ENCODE measurements at places on chromosomes 2 and 18. TPM values are rescaled to one million over a fixed set of nuclear protein-coding genes. Genes with fewer than 3 reads are reported as not detected.

- no peak overlapping the region for H3K27ac ChIP-seq
- peaks cover 13% of the 10 kb centered on the region for H3K27me3 ChIP-seq
- no peaks in the 10 kb centered on the region for H3K36me3 ChIP-seq
- no peaks in the 10 kb centered on the region for H3K4me1 ChIP-seq
Observed at GRCh38 chr2:234795272-234795920, 156.4 kb upstream of the SH3BP4 start.

NGEF gene
- total RNA-seq = 4.2 TPM

DNA sequence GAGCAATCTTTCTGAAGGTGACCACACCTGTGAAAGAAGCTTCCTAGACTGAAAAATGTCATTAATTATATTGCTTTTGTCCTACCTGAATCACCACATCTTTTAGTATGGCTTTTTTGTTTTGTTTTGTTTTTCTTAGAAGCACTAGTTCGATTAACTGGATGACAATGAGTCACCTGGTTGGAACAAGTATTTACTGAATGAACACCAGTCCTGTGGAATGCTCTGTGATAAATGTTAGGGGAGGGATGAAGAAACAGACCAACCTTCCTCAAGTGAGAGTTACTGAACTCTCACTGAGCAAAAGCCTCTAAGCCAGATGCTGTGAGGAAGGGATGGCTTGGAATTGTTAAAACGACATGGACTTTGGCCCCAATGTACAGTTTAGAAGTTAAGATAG lies 26.8 kb upstream of the DCC start:
- no peak for DNase-seq
- H3K4me1 ChIP-seq = no peaks in the 10 kb centered on the region
- no peaks in the 10 kb centered on the region for H3K36me3 ChIP-seq
- no peaks in the 10 kb centered on the region for H3K27me3 ChIP-seq
- no peak overlapping the region for H3K27ac ChIP-seq

GRCh38 chr2:57878171-57878865 lies 168.3 kb upstream of the VRK2 start:
- H3K36me3 ChIP-seq = no peaks in the 10 kb centered on the region
- H3K4me3 ChIP-seq = no peak overlapping the region
- H3K4me1 ChIP-seq = no peaks in the 10 kb centered on the region

DNA sequence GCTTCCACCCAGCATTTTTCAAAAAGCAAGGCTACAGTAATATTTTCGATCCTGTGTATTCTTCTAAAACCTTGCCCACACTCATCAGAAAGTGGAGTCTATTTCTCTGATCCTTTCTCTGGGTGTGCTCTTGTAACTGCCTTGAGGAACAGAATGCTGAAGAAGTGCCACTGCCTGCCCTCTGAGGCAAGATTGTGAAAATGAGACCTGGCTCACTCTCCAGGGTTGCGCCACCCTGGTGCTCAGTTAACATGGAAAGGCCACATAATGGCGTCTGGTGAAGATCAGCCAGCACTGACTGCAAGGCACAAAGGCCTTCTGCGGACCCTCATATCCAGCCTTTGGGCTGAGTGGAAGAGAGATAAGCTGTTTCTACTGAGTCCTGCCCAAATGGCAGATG lies 11.2 kb upstream of the SH3RF3 start:
- H3K4me1 ChIP-seq = peaks cover 5% of the 10 kb centered on the region
- H3K27ac ChIP-seq = no peak overlapping the region
- H3K36me3 ChIP-seq = no peaks in the 10 kb centered on the region
- H3K27me3 ChIP-seq = peaks cover 3% of the 10 kb centered on the region

GRCh38 chr2:45119038-45119437 lies 109.8 kb upstream of the SIX2 start:
- no peaks in the 10 kb centered on the region for H3K27me3 ChIP-seq
- no peaks in the 10 kb centered on the region for H3K36me3 ChIP-seq
- H3K4me1 ChIP-seq = no peaks in the 10 kb centered on the region
- H3K27ac ChIP-seq = no peak overlapping the region
- H3K4me3 ChIP-seq = no peak overlapping the region

GCG gene
- not detected for total RNA-seq

- no peak overlapping the region for H3K4me3 ChIP-seq
- no peaks in the 10 kb centered on the region for H3K36me3 ChIP-seq
- H3K27me3 ChIP-seq = peaks cover 5% of the 10 kb centered on the region
- no peaks in the 10 kb centered on the region for H3K4me1 ChIP-seq
- no peak for DNase-seq
- H3K27ac ChIP-seq = no peak overlapping the region
Observed at GRCh38 chr2:216829533-216829932, 30.3 kb downstream of the TNP1 start.

GRCh38 chr2:124805060-124805459 lies 780.0 kb downstream of the CNTNAP5 start:
- no peaks in the 10 kb centered on the region for H3K27me3 ChIP-seq
- H3K36me3 ChIP-seq = no peaks in the 10 kb centered on the region
- DNase-seq = no peak
- H3K4me1 ChIP-seq = no peaks in the 10 kb centered on the region
- no peak overlapping the region for H3K4me3 ChIP-seq
- H3K27ac ChIP-seq = no peak overlapping the region

- H3K36me3 ChIP-seq = no peaks in the 10 kb centered on the region
- H3K27me3 ChIP-seq = no peaks in the 10 kb centered on the region
- H3K4me1 ChIP-seq = peaks cover 30% of the 10 kb centered on the region
- DNase-seq = peak; percentile 76
Observed at GRCh38 chr2:203683932-203684556, 22.4 kb upstream of the CD28 start.

GRCh38 chr2:128162266-128162665 lies 71.3 kb downstream of the UGGT1 start:
- no peaks in the 10 kb centered on the region for H3K27me3 ChIP-seq
- peaks cover 48% of the 10 kb centered on the region for H3K36me3 ChIP-seq
- H3K27ac ChIP-seq = no peak overlapping the region
- H3K4me3 ChIP-seq = no peak overlapping the region

DNA sequence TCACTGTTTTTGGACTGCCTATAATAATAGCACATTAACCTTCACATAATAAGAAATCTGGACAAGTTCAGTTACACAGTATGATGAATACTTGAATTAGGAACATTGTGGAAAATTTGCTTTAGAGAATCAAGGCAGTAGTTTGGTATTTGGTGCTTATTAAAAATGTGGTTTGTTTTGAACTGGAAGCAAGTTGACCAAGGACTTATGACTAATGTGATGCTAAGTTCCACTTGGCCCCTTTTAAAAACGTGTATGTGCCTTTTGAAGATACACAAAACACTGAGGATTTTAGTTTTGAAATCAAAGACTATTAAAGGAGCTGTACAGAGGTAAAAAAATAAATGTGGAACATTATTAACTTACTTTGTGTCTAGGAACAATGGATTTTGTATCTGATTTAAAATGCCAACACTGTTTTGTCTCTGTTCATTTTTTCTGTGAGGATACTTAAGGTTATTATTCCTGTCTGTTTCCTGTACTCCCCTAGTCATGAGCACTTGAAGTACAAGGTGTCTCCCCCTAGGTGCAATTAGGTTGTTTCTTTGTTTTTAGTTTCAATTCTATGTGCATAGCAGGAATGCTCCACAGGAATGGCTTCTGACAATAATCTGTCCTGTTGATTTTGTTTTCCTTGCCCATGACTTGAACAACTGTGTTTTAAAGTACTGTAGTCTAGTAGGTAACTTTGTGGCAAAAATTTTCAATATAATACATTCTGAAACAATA lies 49.6 kb upstream of the PTH2R start:
- H3K4me3 ChIP-seq = no peak overlapping the region
- no peak for DNase-seq
- H3K27me3 ChIP-seq = no peaks in the 10 kb centered on the region
- H3K4me1 ChIP-seq = peaks cover 2% of the 10 kb centered on the region
- peaks cover 20% of the 10 kb centered on the region for H3K36me3 ChIP-seq
- H3K27ac ChIP-seq = no peak overlapping the region

- H3K36me3 ChIP-seq = no peaks in the 10 kb centered on the region
- H3K4me1 ChIP-seq = peaks cover 44% of the 10 kb centered on the region
- peak overlapping the region; percentile 47 for H3K27ac ChIP-seq
- no peaks in the 10 kb centered on the region for H3K27me3 ChIP-seq
- H3K4me3 ChIP-seq = peak overlapping the region; percentile 58
Observed at GRCh38 chr2:12452185-12452584, 264.6 kb upstream of the TRIB2 start.

GRCh38 chr2:26707747-26708146 lies 15.2 kb downstream of the KCNK3 start:
- H3K27me3 ChIP-seq = peaks cover 12% of the 10 kb centered on the region

UGT1A9 gene
- total RNA-seq = not detected

CLEC4F gene
- not detected for total RNA-seq

DNA sequence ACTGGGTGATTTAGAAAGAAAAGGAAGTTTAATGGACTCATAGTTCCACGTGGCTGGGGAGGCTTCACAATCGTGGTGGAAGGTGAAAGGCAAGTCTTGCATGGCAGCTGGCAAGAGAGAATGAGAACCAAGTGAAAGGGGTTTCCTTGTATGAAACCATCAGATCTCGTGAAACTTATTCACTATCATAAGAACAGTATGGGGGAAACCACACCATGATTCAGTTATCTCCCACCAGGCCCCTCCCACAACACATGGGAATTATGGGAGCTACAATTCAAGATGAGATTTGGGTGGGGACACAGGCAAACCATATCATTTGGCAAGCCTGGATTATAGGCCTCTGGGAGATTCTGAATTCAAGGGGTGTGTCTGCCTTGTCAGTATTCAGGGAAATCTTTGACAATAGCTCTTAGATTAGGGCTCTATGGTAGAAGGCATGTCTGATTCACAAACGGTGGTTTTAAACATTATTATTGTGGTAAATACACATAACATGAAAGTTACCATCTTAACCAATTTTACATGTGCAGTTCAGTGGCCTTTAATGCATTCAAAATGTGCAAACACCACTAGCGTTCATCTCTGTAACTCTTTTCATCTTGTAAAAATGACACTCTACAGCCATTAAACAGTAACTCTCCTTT lies 15.3 kb upstream of the PLB1 start:
- H3K36me3 ChIP-seq = no peaks in the 10 kb centered on the region
- peaks cover 12% of the 10 kb centered on the region for H3K4me1 ChIP-seq
- H3K27me3 ChIP-seq = peaks cover 10% of the 10 kb centered on the region
- no peak overlapping the region for H3K4me3 ChIP-seq
- peak; percentile 41 for DNase-seq

SCN3A gene
- total RNA-seq = not detected
